ENCODE measurements at places on chromosomes 6 and 20. TPM values are rescaled to one million over a fixed set of nuclear protein-coding genes. Genes with fewer than 3 reads are reported as not detected.

The SULF2 gene
- total RNA-seq = 66.4 TPM

The BPIFB1 gene
- total RNA-seq = not detected

The PHACTR1 gene
- total RNA-seq = 4.1 TPM

The KCNG1 gene
- 8.6 TPM for total RNA-seq

The PRICKLE4 gene
- total RNA-seq = 1.3 TPM

The TMEM151B gene
- not detected for total RNA-seq

The ARID1B gene
- total RNA-seq = 28.1 TPM

The DDO gene
- 0.36 TPM for total RNA-seq

The POM121L2 gene
- total RNA-seq = not detected

The SMAP1 gene
- total RNA-seq = 18.8 TPM

The RNF114 gene
- total RNA-seq = 42.5 TPM

The GCNT2 gene
- total RNA-seq = 3.0 TPM

The CSNK2A1 gene
- 116 TPM for total RNA-seq

The COL19A1 gene
- not detected for total RNA-seq

The GMPR gene
- total RNA-seq = 20.4 TPM

The CD83 gene
- total RNA-seq = 0.63 TPM

The ZBTB12 gene
- total RNA-seq = 4.2 TPM

The GPSM3 gene
- total RNA-seq = 4.2 TPM

The ENPP5 gene
- total RNA-seq = not detected

The PAX1 gene
- total RNA-seq = not detected

The IP6K3 gene
- not detected for total RNA-seq

All from endothelial cell of coronary artery (primary cell).